ENCODE measurements at places on chromosomes 1 and 21.

- DNase-seq: no peak
These were observed 24.8 kb upstream of the ZMYM4 start for GRCh38 chr1:35243691-35244090.

GRCh38 chr1:25676488-25676887 lies 59.9 kb downstream of the MAN1C1 start:
- DNase-seq: no peak

DNA sequence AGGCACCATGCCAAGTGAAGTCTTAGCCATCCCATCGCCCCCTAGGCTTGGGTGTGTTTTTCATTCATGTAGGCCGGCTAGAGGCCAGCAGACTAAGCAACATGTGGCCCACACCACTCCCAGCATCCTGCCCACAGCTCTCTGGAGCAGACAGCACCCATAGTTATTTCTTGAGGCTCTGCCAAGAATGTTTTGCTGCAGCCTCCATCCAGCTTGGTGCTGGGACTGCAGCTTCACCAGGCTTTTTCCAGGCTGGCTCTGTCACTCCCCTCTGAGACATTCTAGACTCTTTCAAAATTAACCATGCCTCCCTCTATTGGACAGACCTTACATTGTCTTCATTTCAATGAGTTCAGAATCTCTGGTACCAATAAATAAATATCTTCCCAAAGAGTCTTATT lies 104.2 kb downstream of the DUSP10 start:
- DNase-seq: no peak

- no peak for DNase-seq
These were observed 23.3 kb downstream of the KCNN3 start for GRCh38 chr1:154846565-154847442.

GRCh38 chr1:215568299-215568692 lies 1.2 kb downstream of the KCTD3 start:
- no peak for DNase-seq

- no peak for DNase-seq
These were observed 1.4 kb upstream of the EVI5 start for GRCh38 chr1:92786111-92786901.

DNA sequence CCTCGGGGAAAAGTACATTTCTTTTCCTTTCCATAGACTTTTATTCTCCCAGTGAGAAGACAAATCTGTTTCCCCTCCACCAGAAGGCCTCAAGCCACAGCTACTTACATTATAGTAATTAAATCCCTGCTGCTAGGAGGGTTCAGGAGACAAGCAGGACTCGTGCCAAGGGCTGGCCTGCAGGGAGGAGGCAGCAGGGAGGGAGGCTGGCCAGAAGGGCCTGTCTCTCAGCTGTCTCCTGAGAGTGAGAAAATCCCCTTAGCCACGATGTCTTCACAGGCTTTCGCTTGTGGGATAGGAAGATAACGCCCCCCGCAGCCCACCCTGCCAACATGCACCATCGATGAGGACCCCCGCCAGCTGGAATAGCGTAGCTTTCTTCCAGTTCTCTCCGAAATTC lies 14.0 kb downstream of the KCNN3 start:
- no peak for DNase-seq

DNA sequence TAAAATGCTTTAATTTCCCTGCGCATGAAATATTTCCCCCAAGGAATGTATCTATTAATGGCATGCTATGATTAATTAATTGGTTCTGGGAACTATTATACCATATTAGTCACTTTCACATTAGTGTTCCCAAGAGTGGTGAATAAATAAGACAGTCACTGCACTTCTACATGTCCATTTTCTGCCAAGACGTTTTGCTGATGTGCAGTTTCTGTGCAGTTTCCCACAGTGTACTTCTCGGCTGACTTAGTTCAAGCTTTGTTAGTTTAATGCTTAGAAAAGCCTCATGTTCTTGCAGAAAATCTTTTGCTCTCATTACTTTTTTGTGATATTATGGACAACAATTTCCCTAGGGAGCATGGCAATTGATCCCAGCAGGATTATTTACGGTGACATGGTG lies 1014.5 kb downstream of the BRINP3 start:
- DNase-seq: no peak

GRCh38 chr1:11960715-11961114 lies 19.5 kb upstream of the MFN2 start:
- DNase-seq: no peak

GRCh38 chr1:232684371-232685105 lies 54.6 kb upstream of the SIPA1L2 start:
- no peak for DNase-seq

DNA sequence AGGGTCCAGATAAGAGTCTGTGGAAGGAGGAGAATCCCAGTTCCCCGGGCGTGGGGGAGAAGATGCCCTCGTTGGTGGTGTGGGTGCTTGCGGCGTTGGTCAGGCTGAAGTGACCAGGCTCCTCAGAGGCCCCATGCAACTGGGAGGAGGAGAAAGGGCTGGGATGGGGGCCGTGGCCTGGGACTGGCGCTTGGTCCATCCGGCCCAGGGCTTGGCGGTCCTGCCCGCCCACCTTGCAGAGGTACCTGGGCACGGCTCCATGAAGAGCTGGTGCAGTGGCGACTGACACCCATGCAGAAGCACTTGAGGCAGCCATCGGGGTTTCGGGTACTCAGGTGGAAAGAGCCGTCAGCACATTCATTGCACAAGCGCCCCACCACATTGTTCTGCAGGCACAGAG lies 60.8 kb downstream of the HSPG2 start:
- DNase-seq: no peak

GRCh38 chr1:115337633-115338456 lies at the start of gene NGF:
Gene NGF (minus strand): TSS chr1:115338249. CDS start chr1:115286795, 51,454 bp downstream.
- DNase-seq: no peak

DNA sequence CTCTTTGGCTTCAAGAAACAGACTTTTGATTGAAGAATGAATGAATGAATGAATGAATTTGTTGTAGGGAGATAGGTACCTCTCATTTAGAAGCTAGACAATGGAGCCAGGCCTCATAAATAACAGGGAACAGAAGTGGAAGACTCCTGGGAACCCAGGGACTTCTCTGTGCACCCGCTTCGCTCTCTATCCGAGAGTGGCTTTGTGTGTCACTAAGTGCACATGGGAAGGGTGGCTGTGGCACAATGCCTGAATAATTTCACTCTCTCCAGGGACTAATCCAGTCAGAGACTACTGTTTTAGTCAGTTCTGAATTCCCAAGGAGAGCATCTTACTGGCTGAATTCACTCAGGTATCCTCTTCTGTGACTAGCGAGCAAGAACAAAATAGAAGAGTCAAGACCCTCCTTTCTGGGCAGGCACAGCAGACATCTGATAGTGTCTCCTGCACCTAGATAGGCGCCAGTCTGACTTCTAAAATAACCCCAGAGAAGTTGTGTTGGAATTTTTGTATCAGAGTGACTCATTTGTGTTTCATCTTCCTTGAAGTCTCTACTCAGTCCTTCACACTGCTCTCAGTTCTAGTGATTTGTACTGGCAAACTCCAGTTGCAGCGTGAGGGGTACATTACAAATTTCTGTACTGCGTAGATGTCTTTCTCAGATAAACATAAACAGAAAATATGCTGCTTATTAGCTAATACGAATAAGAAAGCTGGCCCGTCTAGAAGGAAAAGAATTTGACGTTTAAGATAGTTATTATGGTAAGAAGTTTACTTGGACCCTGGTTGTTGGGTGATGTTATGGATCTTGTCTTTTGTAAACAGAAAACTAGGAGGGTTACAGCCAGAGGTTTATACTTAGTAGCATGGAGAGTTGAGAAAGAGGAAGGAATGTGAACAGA lies 34.0 kb downstream of the BACH1 start:
- DNase-seq: no peak

- DNase-seq: no peak
These were observed 229.5 kb downstream of the TOMM20 start for GRCh38 chr1:234899041-234899729.

DNA sequence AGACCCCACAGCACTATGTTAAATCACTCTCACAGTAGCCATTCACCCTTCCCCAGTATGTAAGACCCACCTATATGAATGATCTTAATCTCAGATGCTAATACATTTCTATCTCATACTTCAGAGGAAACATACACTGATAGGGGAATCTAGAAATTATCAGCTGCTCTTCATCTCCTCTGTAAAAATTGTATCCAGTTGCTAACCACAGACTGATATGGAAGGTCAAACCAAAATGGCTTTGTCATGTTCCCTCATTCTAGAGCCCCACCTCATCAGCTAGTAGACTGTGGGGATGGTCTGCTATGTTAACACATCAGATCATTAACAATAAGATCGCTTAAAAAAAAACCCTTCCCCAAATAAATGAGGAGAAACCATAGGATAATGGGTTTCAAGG lies 71.7 kb downstream of the UBR4 start:
- no peak for DNase-seq

- DNase-seq: no peak
These were observed 1.7 kb upstream of the SFN start for GRCh38 chr1:26861286-26861701.

DNA sequence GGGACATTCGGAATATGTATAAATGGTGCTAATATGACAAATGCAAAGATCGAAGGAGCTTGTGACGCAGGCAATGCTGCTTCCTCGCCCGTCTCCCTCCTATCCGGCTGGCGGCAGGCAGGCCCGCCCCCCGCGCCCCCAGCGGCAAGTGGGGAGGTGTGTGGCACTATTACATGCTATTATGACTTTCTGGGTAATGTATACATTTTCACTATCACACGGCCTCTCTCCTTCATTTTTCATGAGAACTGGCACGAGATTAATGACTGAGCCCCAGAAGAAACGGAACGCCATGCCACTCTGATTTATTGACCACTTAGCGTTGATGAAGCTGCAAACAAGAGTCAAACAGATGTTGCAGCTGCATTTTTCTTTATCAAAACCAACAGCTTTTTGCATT lies 138.9 kb upstream of the VAMP3 start:
- no peak for DNase-seq

- no peak for DNase-seq
These were observed 39.9 kb downstream of the ODF2L start for GRCh38 chr1:86356247-86356646.

DNA sequence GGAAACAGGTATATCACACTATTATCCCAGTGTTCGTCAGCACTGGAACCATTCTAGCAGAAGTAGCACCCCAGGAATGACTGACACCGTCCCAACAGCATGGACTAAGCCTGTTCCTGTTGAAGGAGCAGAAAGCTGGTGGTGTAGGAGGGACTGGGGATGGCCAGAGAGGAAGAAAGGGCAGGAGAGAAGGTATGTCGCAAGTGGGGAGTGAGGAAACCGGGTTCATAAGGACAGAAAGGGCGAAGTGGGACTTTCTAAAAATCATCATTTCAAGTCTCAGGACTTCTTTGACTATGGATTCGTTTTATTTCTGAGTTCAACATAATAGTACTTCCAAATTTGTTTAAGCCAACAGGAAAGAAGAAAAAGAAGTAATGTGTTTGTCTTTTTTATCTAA lies 19.7 kb upstream of the MX1 start:
- DNase-seq: no peak

DNA sequence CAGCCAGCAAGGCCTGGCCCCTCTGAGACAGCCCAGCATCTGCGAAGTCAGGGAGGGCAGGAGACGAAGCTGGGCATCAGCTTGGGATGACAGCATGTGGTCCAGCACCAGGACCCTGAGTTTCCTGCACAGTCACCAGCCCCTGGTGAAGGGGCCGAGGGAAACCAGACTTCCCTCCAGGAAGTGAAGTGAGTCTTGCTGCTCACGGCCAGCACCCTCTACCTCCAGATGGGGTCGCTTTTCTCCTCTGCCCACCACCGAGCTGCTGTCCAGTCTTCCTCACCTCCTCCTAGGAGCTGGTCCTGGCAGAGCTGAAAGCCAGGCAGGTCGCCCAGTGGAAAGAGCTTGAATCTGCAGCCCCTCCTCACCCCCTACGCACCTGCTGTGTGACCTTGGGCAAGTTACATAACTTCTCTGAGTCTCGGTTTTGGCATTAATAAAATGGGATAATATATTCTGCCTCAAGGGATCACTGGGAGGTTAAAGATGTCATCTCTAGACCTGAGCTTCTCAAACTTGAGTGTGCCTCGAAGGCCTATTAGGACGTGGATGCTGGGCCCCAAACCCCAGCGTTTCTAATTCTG lies 118.5 kb upstream of the VAMP3 start:
- DNase-seq: no peak

GRCh38 chr1:28136922-28137613 lies 39.4 kb downstream of the PTAFR start:
- no peak for DNase-seq

GRCh38 chr21:28127175-28127785 lies 865.4 kb downstream of the LTN1 start:
- no peak for DNase-seq

DNA sequence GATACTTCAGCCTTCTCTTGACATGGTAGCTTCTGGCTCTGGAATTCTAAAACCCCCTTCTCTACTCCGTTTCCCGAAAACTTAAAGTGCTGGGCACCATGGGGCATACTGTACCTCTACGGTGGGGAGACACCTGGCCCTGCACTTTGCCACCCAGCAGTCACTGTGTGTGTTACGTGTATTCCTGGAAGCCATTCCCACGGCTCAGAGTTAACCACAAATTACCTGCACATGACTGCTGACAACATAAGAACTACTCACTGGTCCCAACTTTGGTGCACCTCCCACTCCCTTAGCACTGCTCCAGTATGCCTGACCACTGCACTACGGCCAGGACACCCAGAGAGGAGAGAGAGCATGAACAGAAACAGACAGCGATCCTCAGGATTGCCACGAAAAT lies 29.4 kb upstream of the TMPRSS2 start:
- DNase-seq: no peak

DNA sequence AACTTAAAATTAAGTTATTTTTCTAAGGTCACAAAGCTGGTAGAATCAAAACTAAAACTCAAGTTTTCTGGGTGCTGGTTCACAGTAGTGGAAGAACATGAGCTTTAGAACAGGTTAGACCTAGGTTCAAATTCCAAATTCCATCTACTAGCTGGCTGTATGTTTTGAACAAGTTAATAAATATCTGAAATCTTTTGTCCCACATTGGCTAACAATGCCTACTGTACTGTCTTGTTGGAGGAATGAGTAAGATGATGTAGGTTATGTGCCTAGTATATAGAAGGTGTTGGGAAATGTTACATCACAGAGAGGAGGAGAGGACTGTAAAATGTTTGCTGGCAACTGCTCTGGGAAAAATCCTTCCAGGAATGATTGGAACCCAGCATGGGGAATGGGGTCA lies 14.0 kb upstream of the CD247 start:
- no peak for DNase-seq

- DNase-seq: no peak
These were observed 53.3 kb upstream of the NFASC start for GRCh38 chr1:204817341-204817740.

GRCh38 chr1:226545836-226546596 lies 2.5 kb upstream of the STUM start:
- no peak for DNase-seq

DNA sequence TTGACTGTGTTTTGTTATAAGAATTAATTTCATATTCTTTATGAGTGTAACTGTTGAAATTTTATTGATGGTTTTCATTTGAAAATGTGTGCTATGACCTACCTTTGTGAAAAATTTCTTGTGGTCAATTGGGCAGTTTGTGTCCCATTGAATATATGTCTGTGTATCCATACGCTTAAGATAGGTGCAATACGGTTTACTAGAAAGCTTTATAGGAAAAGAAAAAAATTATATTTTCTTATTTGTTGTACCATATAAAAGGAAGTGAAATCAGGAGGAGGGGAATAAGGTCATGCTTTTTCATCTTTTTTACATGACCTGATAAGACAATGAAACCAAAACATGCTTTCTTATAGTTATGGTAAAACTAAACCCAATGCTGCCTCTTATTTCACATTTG lies 807.7 kb downstream of the USP25 start:
- no peak for DNase-seq

Data from CD4-positive, alpha-beta T cell treated with Interleukin-6 at 100 ng/mL for 8 hours (primary cell).